AG09309 (cell line): ENCODE measurements at places on chromosomes 2 and 18.

- no peak for DNase-seq
Observed at GRCh38 chr2:180657054-180657453, 323.4 kb upstream of the UBE2E3 start.

- DNase-seq, result no peak
Observed at GRCh38 chr2:30310371-30310770, 79.0 kb downstream of the LBH start.

GRCh38 chr2:101790857-101791256 is 93.3 kb downstream of the MAP4K4 start:
- DNase-seq, result peak; percentile 55

- no peak for DNase-seq
Observed at GRCh38 chr2:127642706-127643438, 3.1 kb upstream of the GPR17 start.

- DNase-seq, result no peak
Observed at GRCh38 chr18:8654503-8655451, 45.5 kb downstream of the RAB12 start.

DNA sequence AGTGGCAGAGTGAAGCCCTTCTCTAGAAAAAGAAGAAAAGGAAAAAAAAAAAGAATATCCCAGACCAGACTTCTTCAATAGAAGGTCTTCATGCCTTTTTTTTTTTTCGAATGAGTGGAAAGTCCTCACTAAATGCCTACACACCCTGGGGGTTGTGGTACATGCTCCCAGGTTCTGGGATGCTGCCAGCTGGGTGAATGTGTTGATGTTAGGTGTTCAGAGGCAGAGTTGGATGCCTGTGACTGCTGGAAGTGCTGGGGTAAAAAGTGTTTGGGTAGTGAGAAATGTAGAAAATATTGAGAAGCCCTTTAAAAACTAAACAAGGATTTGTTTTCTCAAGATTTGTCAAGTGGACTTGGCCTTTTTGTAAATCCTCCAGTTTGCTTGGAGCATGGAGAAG is 318.6 kb downstream of the SLC4A3 start:
- no peak for DNase-seq

DNA sequence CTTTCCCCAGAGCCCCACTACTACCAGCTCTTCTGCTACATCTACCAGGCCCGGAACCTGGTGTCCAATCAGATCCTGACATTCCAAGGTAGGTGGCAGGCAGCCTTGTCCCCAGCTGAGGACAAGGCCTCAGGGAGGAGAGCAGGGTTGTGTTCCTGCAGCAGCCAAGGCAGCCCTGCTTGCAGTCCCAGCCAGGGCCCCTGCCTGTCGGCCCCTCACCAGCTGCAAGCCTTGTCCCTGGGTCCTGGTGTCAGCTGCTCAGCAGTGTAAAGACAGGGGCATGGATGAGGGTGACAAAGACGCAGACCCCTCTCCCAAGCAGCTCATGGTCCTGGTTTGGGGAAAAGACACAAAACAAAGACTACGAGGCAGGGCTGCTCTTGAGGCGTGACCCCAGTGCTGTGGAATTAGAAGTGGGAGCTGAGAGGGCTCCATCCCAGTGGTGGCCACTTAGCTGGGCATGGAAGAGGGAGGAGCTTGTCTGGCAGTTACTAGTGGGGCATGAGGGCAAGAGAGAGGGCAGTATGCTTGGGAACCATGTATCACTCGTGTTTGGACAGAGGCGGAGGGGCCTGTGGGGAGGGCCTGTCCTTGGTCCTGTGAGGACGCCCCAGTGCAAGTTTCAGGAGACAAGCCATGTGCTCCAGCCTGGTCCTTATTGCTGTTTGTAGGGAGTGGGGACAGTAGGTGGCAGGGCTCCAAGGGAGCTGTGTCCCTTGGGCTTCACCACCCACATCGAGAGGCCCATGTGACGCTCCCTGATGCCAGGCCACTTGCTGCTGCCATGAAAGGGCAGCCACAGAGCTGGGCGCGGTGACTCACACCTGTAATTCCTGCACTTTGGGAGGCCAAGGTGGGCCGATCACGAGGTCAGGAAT is 47.5 kb downstream of the LMAN2L start:
- no peak for DNase-seq

- no peak for DNase-seq
Observed at GRCh38 chr2:53265544-53266299, 501.9 kb upstream of the CHAC2 start.
